ENCODE measurements at places on chromosomes 5 and 9.
A peak's percentile ranks its signal among the peaks of the same experiment; 100 is the strongest.

GRCh38 chr5:152335461-152335860 lies 69.6 kb downstream of the NMUR2 start:
- no peak for DNase-seq

DNA sequence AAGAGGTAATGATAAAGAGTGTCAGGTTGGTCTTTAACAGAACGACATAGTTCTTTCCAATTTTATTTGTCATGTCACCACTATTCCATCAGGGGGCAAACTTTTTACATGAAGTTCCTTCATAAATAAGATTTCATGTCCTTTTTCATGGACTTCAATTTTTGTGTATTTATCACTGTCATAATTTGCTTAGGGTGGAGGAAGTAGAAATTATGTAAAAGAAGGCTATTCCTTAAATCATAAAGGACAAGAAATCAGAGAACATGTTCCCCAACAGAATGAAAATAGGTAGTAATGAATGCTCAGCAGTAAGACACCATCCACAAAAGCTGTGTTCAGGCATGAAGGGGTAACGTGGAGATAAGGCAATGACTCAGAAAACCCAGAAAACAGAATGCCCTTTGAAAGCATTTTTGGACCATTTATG lies 72.7 kb downstream of the ZFAND5 start:
- DNase-seq = no peak

GRCh38 chr9:121783521-121784507 lies 132.4 kb downstream of the DAB2IP start:
- DNase-seq = peak; percentile 35

- no peak for DNase-seq
Observed at GRCh38 chr5:1368756-1369155, 23.9 kb upstream of the CLPTM1L start.

GRCh38 chr5:180290568-180291233 lies 1.2 kb downstream of the MAPK9 start:
- DNase-seq = no peak

GRCh38 chr5:105392710-105393149 lies 1830.1 kb upstream of the NUDT12 start:
- DNase-seq = no peak

DNA sequence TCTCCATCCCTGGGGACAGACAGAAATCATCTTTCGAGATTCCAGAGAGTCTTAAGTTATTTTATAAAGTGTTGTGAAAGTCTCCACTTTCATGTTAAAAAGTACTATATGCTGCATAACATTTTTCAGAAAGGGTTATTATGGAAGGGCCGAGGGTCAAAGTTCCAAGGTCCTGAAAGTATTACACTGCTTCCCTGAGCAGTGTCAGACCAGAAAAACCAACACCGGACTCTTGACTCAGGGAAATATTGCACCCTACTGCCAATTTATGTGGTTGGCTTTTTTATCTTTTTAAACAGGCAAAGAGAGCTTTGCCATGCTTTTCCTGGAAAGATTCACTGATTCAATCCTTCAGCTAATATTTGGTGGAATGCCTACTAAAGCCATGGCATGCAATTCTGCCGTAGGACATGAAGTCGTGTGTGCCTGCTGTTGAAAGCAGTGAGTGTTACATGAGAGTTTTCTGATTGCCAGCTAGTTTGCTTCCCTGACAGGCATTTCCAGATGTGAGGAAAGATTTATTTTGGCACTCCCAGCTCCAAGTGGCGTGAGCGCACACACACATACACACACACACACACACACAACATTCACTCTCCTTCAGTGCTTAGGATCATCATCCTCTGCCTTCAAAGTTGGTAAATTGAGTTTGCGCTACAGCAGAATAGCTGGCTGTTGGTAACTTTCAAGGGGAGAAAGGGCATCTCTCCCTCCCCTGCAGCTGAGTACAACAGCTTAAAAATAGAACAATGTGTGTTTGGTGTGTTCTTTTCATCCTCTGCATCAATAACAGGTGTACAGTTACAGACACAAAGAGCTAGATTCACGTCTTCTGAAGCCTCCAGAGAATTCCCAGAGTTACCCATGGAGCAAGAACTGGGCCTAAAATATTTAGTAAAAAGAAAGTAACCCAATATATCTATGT lies 45.6 kb downstream of the SLC1A3 start:
- no peak for DNase-seq

DNA sequence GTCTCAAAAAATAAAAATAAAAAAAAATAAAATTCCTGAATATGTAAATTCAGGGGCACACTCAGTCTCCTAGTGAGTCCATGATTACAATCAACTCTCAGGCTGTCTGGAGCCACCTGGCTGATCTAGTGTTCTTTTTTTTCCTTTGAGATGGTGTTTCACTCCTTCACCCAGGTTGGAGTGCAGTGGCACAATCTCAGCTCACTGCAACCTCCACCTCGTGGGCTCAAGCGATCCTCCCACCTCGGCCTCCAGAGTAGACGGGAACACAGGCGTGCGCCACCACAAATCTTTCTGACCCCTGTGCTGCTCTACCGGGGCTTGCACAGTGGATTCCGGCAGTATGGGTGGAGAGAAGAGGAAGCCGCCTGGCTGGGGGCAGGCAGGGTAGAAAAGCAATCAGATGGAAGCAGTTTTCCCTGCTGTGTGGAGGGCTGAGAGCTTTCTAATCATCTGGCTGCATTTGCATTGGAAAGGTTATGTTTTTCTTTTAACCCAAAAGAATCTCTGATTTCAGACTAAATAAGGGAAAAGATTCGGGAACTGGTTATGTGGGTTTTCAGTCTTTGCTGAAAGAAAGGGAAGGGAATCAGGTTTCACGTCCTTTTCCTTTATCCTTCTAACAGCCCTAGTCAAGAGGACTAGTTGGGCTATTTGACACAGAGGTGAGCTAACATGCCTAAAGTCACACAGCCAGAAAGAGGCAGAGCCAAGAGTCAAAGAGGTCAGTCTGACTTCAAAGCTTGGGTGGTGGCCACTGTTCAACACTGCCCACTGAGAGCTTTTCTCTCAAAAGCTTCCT lies 26.3 kb upstream of the CORO2A start:
- DNase-seq = no peak

DNA sequence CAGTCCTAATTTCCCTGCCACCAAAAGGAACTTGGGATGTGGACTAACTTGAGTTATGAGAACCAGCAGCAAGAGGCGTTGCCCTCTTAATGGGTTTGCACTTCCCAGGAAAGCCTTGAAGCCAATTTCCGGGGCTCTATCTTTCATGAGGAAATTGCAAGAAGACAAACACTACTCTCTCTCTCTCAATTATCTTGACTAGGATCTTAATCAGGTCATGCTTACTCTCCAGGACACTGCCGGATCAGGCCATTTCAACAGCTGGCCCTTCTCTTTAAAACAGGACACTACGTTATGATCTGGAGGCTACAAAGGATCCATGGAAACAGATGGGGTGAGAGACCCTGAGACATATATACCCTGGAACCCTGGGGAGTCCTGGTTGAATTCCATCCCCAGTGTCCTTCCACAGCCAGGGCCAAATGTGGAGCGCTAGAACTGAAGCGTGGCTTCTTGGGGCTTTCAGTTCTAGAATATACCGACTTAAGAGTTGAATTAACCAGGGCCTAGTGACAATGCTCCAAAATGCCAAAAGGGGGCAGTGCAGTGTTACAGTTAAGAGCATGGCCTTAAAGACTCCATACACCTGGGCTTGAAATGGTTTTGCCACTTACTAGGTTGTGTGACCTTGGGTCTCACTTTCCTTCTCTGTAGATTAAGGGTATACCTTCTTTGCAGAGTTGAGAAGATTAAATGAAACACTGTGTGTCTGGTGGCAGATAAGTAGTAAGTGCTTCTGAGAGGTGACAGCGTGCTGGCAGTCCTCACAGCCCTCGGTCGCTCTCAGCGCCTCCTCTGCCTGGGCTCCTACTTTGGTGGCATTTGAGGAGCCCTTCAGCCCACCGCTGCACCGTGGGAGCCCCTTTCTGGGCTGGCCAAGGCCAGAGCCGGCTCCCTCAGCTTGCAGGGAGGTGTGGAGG lies 21.1 kb downstream of the FAM219A start:
- DNase-seq = no peak

- no peak for DNase-seq
Observed at GRCh38 chr5:175121457-175121856, 322.5 kb downstream of the DRD1 start.

GRCh38 chr5:124504081-124504916 lies 242.1 kb downstream of the ZNF608 start:
- no peak for DNase-seq

GRCh38 chr5:159609359-159609758 lies 279.1 kb upstream of the IL12B start:
- no peak for DNase-seq

- no peak for DNase-seq
Observed at GRCh38 chr5:76849419-76850291, at the start of gene S100Z. Gene S100Z (plus strand): TSS chr5:76850014. CDS start chr5:76875360, 25,346 bp downstream.

DNA sequence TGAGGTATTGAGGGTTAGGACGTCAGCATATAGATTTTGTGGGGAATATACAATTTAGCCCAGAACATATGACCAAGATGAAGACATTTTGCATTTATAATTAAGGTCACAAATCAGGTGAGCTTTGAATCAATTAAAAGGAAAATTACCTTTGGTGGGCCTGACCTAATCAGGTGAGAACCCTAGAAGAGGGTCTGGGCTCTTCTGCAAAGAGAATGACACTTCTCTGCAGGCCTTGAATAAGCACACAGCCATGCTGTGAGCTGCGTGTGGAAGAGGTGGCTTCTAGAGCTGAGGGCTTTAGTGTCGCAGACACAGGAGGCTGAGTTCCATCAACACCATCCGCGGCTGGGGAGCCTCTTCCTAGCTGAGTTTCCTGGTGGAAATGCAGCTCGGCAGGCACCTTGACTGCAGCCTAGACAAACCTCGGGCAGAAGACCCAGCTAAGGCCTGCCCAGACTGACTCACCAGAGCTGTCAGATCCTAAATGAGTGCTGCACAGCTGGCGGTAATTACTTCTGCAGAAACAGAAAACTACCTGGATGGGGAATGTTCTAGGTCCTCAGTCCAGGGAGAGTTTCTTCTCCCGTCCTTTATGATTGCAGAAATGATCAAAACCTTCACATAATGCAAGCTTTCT lies 287.5 kb upstream of the IRX1 start:
- no peak for DNase-seq

GRCh38 chr5:82730913-82731312 lies 346.3 kb downstream of the TMEM167A start:
- no peak for DNase-seq

DNA sequence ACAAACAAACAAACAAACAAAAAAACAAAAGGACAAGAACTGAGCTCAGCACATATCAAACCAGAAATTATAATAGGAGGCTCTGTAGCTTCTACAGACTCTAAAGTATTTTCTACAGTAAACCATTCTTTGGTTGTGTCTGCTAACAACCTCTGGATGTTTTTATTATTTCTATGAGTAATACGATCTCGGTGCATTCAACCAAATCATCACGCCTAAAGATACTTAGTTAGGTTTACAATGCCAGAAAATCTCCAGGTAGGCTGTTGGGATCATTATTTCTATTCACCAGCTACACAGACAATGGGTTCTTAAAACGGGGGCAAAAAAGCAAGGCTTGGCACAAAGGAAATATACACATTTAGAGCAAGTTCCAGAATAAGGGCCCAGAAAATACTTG lies 41.6 kb upstream of the ALDOB start:
- DNase-seq = no peak

GRCh38 chr5:154086641-154087040 lies 47.9 kb downstream of the MFAP3 start:
- no peak for DNase-seq

DNA sequence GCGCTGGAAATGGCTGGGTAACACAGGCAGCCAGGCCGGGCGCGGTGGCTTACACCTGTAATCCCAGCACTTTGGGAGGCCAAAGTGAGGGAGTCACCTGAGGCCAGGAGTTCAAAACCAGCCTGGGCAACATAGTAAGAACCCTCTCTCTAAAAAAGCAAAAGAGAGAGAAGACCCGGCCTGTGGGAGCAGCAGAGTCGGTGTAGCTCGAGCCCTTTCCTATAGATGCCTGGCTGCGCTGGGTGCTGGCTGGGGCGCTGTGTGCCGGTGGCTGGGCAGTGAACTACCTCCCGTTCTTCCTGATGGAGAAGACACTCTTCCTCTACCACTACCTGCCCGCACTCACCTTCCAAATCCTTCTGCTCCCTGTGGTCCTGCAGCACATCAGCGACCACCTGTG lies 9.2 kb downstream of the UCK1 start:
- no peak for DNase-seq

- DNase-seq = no peak
Observed at GRCh38 chr5:168756453-168757391, 177.6 kb upstream of the PANK3 start.

- DNase-seq = no peak
Observed at GRCh38 chr9:119432428-119432827, 63.2 kb upstream of the BRINP1 start.

DNA sequence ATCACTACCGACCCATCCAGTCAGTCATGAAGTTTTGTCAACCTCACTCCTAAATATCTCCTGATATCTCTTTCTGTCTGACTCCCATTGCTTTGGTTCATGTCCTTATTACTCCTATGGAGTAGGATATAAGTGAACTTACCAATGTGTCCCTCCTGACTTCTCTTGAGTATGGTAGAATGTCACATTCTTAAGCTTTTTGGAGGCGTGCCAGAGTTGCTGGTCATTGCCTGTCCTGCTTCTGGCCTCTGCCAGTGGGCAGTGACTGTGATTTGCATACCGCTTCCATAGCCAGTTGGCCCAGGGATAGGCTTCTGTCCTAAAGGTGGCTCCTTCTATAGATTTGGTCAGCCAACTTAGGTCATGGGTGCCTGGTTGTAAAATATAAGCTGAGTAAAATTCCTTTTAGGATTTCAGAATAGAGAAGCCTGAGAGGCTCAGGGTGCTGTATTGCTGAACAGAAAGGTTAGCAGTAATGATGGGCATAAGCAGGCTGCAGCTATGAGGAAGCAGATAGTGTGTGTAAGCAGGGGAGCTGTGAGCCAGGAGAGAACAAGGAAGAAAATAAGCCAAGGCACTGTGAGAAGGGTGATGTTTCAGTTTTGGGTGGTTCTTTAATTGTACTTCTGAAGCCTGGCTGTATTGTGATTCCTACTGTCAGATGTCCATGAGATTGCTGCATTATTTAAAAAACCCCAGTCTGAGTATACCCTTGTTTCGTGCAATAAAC lies 16.1 kb upstream of the MARCHF3 start:
- DNase-seq = no peak

DNA sequence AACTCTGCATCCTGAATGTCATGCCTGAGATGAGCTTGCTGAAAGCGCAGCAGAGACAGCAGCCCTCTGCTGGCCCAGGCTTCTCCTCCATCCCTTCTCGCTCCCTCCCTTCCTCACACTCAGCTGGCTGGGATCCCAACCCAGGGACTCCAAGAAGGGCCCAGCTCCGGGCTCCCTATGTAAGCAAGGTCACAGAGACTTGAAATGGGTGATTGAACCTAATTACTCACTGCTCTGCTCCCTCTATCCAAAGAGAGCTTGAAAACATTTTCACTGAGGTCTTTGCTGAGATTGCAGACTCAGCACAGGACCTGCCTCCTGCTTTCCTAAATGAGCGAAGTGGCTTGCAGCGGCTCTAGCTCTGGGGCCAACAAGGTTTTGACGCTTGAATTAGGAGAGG lies 42.8 kb downstream of the RAPGEF1 start:
- DNase-seq = no peak

Data from anterior cingulate cortex (tissue), 58 donors.